ENCODE measurements at places on chromosomes 11 and 22.

- no peak for DNase-seq
Observed at GRCh38 chr11:130721736-130722135, 194.5 kb downstream of the SNX19 start.

DNA sequence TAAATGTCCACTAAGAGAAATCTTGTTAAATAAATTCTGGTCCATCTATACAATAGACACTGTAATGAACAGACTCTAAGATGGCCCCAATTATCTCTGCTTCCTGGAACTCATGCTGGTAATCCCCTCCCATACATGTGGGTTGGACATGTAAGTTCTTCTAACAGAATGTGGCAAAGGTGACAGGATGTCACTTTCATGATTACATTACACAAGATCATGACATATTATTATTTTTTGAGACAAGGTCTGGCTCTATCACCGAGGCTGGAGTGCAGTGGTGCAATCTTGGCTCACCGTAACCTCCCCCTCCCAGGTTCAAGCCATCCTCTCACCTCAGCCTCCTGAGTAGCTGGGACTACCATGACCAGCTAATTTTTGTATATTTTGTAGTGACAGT, 14.6 kb upstream of the NDUFC2 start:
- DNase-seq: no peak

DNA sequence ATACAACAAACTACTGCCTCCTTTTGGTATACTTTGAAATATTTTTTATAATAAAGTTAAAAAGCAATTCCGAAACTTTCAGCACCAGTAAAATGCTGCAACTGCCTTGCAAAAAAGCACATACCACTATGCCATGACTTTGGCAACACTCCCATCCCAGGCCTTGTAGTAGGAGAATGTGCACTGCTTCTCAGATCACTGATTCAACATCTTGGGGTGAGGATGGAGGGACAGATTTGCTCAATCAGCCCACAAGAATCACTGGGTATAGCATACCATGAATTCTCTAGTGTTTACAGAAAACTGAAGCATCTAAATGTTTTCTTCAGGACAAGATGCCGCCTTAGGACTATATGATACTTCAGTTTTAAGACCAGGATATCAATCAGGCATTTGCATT, 14.9 kb downstream of the EIF4ENIF1 start:
- DNase-seq: no peak

DNA sequence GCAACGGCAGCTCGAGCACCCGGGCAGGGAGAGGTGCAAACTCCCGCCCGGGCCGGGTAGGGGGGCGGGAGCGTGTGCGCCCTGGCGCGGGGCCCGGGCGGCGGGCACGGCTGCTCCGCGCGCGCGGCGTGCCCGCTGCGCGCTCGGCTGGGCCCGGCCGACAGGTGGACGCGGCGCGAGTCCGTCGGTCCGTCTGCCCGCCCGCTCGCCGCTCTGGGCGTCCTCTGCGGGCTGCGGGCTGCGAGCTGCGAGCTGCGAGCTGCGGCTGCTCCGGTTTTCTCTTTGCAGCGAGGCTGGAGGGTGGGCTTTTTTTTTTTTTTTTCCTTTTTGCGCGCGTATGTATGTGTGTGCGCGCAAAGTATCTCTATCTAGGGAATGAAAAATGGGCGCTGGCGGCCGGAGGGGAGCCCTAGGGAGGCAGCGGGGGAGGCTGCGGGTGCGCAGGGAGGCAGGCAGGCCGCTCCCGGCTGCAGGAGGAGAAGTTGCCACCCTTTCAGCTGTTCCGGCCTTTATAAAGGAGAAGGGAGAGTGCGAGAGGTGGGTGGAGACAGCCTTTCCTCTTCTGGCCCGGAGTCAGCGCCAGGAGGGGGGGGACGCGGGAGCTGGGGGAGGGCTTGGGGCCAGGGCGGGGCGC, at the start of gene PDGFB:
Gene PDGFB (minus strand): TSS at position 487 of the 634 bp plus-strand sequence. CDS start 1,019 bp downstream, outside the sequence.
- DNase-seq: no peak

DNA sequence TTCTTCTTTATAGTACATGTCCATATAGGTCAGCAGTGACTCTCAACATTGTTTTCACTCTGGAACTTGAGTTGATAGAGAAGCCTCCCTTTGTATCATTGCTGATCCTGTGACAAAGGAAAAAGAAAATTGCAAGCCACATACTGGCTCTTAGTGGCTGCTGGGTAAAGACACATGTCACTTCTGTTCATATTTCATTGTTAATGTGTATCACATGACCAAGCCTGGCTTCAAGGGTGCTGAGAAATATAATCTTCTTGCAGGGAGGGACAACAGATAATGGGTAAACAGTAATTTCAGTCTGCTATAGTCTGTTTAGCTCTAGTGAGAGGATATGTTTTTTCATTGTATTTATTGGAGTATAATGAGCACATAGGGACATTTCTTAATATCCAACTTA, 173.3 kb downstream of the PGR start:
- no peak for DNase-seq

DNA sequence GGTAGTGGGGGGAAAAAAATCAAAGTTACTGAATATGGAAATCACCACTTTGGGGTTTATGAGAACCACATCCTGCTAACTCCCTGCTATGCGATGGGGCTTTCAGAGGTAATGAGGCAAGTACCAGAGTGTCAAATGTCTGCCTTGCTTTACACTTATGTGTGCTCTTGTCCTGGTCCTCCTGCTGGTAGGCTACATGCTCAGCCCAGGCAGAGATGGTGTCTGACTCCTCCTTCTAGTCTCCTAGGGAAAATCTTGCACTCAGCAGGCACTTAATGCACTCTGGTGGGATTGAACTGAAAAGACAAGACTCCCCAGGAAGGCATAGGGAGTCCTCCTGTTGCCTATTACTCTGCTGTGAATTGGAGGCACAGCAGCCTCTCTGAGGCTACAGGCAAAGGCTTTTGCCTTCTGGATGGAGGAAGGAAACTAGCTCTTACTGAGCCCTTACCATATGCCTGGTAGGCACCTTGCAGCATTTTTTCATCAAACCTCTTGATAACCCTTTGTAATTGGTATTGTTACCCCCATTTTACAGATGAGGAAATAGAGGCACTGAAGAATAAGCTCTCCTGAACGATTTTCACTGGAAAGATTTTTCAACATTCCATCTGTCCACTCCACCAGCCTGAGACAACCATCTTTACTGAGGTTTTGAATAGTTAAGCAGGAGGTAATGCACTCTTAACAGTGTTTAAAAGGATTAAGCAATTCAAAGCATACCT, 132.1 kb upstream of the PAX6 start:
- DNase-seq: no peak

- no peak for DNase-seq
Observed at GRCh38 chr22:44180706-44181032, at the start of gene PARVG. Gene PARVG (plus strand): TSS chr22:44180925. CDS start chr22:44183330, 2,405 bp downstream.

DNA sequence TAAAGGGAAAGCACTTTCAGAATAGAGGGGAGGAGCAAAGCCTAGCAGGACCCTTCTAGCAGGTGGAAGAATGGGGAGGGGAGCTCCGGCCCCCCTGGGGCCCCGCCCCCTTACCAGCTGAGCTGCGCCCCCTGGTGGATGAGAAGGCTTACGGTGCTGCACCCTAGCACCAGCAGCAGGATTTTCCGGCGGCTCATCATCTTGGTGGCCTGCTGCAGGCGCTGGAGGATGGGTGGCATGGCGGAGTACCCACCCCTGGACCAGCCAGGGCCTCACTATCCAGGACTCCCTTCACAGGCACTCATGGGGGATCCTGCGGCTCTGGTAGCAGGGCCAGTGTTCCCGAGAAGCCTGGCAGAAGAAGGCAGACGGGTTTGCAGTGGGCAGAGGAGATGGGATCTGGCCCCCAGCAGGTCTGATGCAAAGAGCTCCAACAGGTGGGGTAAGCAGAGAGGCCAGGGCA, 3.8 kb downstream of the GAL3ST3 start:
- peak; percentile 75 for DNase-seq

GRCh38 chr22:49977578-49977977, 17.0 kb downstream of the PIM3 start:
- no peak for DNase-seq

DNA sequence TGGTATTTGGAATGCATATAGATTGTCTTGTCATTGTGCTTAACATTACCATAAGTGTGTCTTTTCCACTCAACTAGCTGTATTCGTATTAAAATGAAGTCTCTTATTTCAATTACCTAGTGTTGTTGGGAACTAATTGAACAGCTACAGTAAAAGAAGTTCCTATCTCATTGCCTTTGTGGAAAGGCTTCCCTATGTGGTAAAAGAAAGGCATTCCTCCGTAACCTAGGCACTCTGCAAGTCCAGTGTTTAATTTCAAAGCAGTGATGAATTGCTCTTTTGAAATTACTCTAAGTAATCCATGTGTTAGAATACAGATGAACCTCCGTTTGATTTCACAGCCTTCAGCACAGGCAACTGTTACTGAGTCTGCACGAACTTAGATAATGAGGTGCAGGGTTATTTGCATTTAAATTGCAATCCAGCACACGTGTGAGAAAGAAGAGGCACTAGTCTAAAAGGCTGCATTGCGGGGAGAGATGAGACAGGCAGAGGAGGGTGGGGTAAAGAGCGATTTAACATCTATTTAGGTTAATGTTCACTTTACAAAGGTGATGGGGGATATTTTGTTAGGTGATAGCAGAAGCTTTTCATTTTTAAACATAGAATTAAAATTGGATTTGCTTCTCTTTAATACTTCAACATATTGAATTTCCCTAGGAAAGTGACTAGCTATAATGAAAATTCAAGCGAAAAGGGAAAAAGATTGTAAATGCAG, 25.0 kb upstream of the CRTAM start:
- DNase-seq: no peak

Measured in stimulated activated CD8-positive, alpha-beta memory T cell treated with anti-CD3 and anti-CD28 coated beads, Interleukin-2, amount 100 ng/mL, for 48 hours (primary cell).